Foreskin fibroblast (primary cell): ENCODE measurements at places on chromosomes 12 and 14.

GRCh38 chr14:85125291-85125670 lies 404.7 kb upstream of the FLRT2 start:
- DNase-seq, result no peak

GRCh38 chr12:9977916-9978315 lies 6.7 kb downstream of the CLEC12A start:
- no peak for DNase-seq

- DNase-seq, result no peak
These were observed 172.5 kb upstream of the FOXN3 start for GRCh38 chr14:89589400-89590118.

GRCh38 chr14:68211421-68211820 lies 391.8 kb downstream of the RAD51B start:
- DNase-seq, result no peak

DNA sequence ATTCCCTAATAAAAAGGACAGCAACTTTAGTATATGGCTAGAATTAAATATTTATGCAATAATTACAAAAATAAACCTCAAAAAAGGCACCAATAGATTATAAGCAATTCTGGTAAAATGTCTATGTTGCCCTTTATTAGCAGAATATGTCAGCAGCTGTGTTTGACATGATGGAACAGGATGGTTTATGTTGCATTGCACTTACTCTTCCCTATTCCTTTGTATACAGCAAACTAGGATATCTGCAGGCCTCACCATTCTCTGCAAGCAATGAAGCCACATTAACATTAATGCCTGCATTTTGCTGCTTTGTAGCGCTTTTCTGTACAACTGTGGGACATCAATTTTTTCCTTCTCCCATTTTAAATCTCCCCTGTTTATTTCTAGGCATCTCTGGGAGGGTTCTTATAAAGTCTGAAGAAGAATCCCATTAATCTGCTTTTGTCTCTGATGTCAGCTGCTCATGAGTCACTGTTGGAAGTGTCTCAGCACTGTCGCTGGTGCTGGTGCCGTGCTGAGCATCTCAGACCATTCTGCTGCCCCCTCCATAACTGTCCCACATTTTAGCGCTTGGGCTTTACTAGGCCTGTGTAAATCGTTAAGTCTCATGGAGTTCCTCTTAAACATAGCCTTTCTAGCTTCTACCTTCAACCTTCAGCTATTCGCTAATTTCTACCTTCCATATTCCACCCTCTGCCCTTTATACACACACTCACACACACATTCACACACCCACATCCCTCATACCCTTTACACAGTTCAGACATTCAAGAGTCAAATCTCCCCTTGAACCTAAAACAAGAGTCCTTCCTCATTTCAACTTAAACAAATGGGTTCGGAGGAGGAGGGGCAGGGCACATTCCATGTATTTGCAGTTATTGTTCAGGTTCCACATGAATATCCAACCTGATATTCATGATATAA lies 64.4 kb upstream of the TRHDE start:
- DNase-seq, result no peak

DNA sequence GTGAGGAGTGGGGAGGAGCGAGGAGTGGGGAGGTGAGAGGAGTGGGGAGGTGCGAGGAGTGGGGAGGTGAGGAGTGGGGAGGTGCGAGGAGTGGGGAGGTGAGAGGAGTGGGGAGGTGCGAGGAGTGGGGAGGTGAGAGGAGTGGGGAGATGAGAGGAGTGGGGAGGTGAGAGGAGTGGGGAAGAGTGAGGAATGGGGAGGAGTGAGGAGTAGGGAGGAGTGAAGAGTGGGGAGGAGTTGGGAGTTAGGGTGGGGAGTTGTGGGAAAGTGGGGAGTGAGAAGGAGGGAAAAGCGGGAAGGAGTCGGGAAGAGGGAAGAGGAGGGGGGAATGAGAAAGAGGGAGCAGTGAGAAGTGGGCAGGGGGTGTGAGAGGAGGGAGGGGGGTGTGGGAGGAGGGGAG lies 86.1 kb downstream of the B4GALNT3 start:
- no peak for DNase-seq

DNA sequence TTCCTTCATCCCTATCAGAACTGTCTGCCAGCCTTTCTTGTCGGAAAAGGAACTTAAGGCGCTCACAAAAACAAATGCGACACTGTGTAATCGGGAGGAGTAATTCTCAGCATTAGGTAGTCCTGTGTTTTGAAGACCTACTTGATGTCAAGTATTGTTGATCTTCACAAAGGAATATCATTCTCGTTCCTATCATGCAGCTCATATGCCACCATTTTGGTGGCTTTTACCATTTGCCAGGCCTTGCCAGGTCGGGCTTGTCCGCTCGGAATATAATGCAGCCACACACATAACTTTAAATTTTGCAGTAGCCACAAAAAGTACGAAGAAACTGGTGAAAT lies 903 bp upstream of the PPP4R3A start:
- no peak for DNase-seq

- DNase-seq, result peak; percentile 95
These were observed 37.7 kb upstream of the TXNRD1 start for GRCh38 chr12:104177663-104178501.

- no peak for DNase-seq
These were observed 874 bp upstream of the YARS2 start for GRCh38 chr12:32756476-32757066.

GRCh38 chr12:46402451-46402850 lies 29.9 kb upstream of the SLC38A2 start:
- peak; percentile 90 for DNase-seq

- DNase-seq, result no peak
These were observed 38.1 kb downstream of the SYNE3 start for GRCh38 chr14:95478309-95478708.

- DNase-seq, result no peak
These were observed 84.4 kb upstream of the ETV6 start for GRCh38 chr12:11564984-11565651.

DNA sequence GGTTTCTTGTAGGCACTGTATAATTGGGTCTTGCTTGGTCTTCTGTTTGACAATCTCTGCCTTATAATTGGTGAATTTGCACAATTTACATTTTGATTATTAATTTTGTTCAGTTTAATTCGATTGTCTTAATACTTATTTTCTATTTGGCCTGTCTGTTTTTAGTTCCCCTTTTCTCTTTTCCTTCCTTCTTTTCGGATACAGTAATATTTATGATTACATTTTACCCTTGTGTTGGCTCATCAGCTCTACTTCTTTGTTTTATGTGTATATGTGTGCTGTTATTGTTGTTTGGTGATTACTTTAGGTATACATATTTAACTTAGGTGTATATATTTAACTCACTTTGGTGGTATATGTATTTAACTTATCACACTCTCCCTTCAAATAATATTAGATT lies 12.8 kb upstream of the BEGAIN start:
- no peak for DNase-seq

- DNase-seq, result no peak
These were observed 289.1 kb downstream of the RPS29 start for GRCh38 chr14:49297102-49297501.

- no peak for DNase-seq
These were observed 58.9 kb downstream of the DDX51 start for GRCh38 chr12:132085291-132085635.

DNA sequence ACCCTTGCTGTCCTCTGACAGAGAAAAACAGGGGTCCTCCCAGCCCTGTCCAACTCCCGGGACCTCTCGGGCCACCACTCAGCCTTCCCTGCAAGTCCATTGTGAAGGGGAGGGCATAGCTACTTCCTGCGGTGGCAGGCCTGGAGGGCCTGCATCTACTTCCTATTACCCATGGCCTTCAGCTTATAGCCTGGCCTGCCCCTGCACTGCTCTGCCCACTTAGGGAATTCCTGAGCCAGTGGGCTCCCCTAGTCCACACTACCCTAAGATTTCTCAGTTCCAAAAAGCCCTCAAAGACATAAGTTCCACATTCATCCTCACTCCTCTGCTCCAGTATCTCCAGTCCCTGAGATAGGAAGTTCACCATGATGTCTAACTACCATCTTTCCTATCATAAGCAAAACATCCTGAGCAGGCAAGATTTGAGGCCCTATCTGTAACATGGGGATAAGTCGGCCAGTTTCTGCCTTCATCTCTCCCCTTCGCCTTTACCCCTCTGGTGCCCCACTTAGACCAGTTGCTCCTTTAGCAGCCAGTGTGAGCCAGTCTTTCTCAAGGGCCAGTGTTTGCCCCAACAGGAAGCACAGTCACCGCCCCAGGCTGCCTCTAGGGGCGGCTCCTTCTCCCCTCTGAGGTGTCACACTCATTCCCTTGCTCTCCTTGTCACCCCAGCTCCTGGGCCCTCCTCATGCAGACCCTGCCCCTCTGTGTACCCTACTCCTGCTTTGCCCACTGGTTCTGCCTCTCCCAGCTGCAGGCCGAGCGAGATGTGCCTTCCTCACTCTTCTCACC lies 10.9 kb downstream of the HDAC7 start:
- DNase-seq, result peak; percentile 64

DNA sequence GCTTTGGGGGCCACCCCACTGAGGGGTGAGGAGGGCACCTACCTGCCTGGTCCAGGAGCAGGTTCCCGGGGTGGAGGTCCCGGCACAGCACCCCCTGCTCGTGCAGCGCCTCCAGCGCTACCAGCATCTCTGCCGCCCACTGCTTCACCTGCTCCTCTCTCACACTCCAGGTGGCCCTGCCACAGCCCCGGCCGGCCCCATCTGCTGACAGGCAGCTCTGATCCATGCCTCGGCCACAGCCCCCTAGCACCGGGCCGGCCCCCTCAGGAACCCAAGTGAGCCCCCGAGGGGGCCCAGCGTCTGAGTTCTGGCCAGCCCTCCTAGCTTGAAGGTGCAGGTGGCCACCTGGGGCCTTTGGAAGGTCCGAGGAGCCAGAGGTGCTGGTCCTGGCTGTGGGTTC lies 13.6 kb downstream of the RPS6KL1 start:
- no peak for DNase-seq

DNA sequence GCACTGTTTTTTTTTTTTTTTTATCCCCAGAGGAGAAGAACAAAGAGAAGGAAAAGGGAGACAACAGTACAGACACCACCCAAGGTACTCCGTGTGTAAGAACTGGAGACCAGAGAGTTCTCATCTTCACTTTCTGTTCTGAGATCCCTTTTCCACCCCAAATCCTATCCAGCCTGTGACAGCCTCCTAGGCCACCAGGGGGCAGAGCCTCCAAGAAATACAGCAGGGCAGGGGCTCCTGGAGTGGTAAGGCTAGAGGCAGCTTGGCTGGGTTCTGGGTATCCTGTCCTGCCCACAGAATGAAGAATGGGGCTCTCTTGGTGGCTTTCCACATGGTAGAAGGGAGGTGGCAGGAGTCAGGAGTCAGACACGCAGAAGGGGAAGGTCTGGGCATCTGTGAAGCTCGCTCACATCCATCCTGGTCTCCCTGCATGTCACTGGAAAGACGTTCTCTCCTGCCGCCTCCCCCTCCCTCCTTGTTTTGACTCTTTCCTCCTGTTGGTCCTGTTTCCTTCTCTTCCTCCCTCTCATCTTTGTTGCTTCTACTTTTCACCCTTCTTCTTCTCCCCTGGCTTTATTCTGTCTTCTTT lies 12.0 kb downstream of the CLSTN3 start:
- DNase-seq, result peak; percentile 69

DNA sequence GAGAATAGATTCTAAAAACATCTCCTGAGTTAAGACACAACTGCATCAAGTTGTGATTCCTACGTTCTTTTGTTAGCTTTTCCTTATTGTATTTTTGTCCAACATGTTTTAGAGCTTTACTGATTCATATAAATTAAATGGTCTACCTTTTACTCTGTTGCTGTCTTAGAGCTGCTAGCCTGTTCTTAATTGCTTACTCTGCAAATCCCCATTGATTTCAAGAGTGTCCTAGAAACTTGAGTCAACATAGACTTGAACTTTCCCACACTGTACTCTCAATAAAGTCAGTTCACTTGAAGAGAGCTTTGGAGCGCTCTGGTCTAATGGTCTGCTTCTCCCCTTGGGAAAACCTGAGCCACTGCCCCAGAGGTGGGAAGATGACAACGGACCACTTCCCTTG lies 343.9 kb downstream of the CCER1 start:
- DNase-seq, result no peak

DNA sequence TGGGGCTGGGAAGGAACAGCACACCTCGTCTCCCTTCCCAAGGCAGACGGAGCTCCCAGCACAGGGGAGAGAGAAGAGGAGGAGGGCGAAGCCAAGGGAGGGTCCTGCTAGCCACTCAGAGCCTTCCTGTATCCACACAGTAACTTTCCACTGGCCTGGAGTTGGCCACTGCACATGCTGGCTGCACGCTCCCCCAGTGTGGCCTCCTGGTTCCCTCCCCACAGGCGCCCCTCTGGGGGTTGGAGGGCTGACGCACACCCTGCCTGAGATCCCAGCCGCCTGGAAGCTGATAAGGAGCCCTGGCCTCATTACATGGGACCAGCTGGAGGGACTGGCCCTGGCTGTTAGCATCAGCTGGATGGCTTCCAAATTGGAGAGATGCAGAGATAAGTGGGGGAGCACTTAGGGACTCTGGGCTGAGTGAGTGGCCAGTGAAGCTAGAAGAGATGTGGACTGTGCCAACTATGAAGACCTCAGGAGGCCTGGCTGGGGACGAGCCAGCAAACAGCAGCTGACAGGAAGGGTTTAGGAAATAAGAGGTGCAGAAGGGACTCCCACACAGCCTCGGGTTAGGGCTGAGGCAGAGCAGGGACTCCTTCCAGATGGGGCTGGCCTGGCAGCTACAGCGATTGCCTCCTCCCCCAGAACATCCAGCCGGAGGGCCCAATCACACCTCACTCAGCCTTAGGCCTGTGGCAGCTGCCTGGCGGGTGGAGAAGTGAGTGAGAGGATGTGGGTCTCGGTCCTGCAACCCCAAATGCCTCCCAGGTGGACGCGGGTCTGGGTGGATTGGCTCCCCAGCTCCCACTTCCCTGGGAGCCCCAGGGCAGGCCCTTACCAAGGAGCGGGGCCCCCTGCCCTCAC lies 26.3 kb upstream of the BCDIN3D start:
- peak; percentile 90 for DNase-seq

GRCh38 chr14:89139404-89140247 lies 277.4 kb downstream of the FOXN3 start:
- no peak for DNase-seq
